T follicular helper cell (primary cell): ENCODE measurements at places on chromosomes 2 and 18.

GRCh38 chr2:166173263-166173662 is 45.4 kb upstream of the SCN1A start:
- no peak for DNase-seq

GRCh38 chr18:59268127-59268720 is 5.0 kb downstream of the RAX start:
- DNase-seq = no peak

DNA sequence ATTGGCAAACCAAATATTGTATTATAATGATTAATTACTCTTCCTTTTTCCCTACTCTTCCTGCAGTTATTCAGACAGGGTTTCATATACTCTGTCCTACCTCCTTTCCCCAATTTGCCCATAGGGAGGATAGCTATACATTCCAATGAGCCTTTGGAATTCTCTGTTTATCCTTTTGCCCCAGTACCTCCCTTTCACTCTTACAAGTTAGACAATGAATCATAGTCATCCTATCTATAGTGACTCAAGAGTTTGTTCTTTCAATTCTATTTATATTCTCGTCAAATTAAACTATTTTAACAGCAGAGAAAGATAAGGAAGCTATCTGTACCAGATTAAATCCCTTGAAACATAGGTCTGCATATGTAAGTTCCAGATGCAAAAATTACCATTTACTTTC is 437.5 kb downstream of the NR4A2 start:
- DNase-seq = no peak

- no peak for DNase-seq
These were observed 1403.3 kb upstream of the DDX18 start for GRCh38 chr2:116411211-116411610.

DNA sequence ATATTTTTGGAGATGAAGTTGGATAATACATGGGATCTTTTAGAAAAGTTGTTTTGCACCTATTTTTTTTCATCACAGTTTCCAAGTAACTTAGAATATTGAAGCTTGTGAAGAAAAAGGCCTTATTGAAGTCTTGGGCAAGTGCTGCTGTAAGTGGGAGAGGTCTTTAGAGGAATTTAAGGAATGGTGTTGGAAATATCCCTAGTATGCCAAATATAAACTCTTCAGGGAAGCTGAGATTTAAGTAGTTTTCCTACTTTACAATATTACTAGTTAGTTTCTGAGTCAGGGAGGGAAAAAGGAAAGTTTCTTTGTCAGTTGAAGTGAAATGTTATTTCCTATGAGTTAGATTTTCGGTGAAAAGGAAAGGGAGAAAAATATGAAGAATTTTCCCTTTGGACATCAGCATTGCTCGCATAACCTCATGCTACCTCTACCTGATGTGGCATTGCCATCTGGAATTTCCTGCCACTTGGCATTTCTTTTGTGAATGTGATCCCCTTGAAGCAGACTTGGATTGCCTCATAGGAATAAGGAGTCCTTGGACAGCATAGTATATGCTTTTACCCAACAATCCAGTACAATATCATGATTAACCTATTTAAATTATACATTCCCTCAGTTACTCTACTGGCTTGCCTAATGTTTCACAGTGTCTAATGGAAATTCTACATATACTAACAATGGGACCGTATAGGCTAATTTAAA is 12.1 kb downstream of the PLEKHH2 start:
- no peak for DNase-seq

- DNase-seq = no peak
These were observed 424.0 kb downstream of the DSC3 start for GRCh38 chr18:30618567-30618966.

DNA sequence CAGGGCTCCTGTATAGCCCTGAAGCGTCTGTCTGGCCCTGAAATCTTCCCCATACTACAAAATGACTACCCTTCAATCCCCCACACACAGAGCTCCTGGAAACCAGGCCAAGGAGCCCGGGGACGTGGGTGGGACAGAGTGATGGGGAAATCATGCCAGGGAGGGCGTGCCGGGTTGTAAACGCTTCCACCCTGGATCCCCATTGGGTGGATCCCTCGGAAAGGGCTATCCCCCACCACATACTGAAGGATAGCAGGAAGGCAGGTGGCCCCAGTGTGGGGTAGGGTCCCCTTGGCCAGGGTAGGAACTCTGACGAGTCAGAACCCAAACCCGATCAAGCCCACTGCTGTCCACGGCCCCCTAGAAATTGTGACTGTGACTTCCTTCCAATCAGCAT is 91.7 kb downstream of the INHBB start:
- no peak for DNase-seq

GRCh38 chr2:208039376-208040110 is 14.2 kb upstream of the PLEKHM3 start:
- DNase-seq = no peak

DNA sequence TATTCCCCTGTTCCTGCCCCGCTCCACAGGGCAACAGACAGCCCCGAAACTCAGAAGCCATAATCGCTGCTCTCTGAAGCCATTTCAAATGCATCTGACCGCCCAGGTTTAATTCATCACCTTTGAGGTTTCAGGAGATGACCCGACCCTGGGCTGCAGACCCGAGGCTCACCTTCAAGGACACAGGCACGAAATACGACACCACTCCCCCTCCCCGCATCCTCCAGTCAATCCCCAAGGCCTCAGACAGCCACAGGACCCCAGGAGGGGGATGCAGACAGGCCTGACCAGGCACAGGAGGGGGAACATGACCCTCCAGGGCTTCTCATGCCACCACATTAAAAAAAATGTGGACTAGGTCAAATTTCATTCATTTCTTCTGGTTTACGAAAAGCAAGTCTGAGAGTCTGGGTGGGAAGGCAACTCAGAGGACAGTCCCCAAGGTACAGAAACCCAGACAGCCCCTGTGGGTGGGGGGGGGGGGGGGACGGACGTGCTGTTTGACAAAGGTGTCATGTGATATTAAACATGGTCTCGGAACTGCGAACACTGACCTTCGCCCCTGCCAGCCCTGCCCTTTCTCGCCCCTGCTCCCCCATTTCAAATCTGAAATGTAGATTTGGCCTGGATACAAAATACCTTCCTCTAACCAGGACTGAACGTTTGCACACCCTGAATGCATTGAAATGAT is 142.9 kb downstream of the BCL11A start:
- no peak for DNase-seq

DNA sequence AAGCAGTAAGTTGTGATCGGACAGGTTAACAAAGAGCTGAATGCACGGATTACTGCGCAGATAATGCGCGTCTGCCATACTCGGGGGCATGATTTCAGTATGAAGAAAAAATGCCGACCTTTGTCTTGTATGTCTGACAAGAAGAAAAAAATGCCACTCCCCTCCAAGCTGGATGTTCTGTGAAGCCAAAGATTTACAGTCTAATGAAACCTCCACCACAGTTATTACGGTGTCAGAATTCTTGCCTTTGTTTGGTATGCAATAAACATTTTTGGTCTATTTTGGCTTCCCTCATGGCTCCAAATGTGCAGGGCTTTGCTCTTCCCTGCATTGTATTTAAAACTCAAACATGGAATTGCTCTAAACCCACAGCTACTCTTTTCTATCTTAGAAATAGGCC is 72.2 kb upstream of the THUMPD2 start:
- no peak for DNase-seq

GRCh38 chr2:9140645-9141044 is 66.0 kb upstream of the ASAP2 start:
- no peak for DNase-seq

DNA sequence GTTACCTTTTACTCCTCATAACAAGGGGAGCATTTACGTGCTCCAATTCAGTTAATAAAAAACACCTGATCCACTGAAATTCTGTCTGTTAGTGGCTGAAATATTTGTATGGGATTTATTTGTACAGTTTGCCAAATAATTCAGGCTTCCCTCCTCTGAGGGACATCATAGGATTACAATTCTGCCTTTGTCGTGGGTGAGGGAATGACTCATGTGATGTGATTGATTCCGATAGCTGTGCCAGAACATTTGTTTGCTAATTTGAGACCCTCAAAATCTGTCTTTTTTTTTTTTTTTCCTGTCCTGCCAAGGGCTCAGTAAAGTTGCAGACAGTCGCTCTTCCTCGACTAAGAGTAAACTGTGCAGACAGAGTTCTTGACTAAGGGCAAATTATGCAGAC is 612.6 kb upstream of the CDH2 start:
- no peak for DNase-seq
